Mesenchymal stem cell (in vitro differentiated cells and primary cell): ENCODE measurements at places on chromosomes 2 and 18.

GRCh38 chr2:152472481-152472887 lies 137.5 kb downstream of the FMNL2 start:
- DNase-seq, result no peak

GRCh38 chr2:238099714-238100048 lies 459 bp upstream of the ESPNL start:
- no peak for DNase-seq

DNA sequence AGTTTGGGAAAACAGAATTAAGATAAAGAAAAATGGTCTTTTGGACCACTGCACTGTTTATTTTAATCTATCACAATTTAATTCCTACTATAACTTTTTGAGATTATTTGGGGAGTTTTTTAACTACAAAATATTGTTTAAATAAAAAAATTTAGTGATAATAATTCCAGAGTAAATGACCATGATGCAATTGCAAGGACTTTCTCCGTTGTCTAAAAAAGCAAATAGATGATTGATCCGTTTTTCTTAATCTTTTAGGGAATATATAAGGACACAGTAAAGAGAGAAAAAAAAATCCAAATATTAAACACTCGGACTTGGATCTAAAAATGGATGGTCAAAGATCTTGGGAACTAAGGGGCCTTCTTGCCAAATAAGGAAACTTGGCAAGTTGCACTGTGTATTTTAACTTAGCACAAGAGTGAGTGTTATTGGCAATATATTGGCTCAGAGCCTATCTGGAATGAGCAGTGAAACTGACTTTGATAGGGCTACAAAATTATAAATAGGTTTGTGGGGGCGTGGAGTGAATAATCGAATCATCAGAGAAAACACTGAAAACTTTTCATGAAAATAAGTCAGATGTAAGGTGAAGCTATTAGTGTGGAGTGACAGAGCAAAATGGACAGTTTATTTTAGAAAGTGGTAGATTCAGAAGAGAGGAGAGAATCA lies 2.0 kb downstream of the MAP3K20 start:
- DNase-seq, result peak; percentile 36

- no peak for DNase-seq
These were observed 420.3 kb downstream of the LRRTM4 start for GRCh38 chr2:77101796-77102452.

DNA sequence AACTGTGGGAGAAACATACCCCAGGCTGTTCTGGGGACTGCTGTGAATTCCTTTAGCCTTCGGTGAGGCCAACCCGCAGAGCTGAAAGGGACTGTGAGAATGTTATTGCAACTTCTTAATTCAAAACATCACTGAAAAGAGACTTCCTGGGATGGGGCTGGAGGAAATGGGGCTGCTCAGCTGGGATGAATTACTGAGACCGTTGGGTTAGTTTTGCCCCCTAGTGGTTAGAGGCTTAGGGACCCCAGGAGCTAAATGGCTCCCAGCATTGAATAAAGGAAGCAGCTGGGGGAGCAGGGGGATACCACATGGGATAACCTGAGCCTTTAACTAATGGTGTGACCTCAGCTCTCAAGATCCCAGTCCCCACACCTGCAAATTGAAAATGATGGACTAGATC lies 941.1 kb upstream of the FANCL start:
- DNase-seq, result peak; percentile 37

- DNase-seq, result no peak
These were observed 199.4 kb downstream of the SATB2 start for GRCh38 chr2:199258291-199258690.

- DNase-seq, result no peak
These were observed 121.8 kb upstream of the DNAJC10 start for GRCh38 chr2:182594286-182594685.
